ENCODE measurements at places on chromosomes 2 and 18.
A peak's percentile ranks its signal among the peaks of the same experiment; 100 is the strongest.

GRCh38 chr18:76350134-76351025 lies 144.7 kb downstream of the ZNF516 start:
- no peak for DNase-seq

DNA sequence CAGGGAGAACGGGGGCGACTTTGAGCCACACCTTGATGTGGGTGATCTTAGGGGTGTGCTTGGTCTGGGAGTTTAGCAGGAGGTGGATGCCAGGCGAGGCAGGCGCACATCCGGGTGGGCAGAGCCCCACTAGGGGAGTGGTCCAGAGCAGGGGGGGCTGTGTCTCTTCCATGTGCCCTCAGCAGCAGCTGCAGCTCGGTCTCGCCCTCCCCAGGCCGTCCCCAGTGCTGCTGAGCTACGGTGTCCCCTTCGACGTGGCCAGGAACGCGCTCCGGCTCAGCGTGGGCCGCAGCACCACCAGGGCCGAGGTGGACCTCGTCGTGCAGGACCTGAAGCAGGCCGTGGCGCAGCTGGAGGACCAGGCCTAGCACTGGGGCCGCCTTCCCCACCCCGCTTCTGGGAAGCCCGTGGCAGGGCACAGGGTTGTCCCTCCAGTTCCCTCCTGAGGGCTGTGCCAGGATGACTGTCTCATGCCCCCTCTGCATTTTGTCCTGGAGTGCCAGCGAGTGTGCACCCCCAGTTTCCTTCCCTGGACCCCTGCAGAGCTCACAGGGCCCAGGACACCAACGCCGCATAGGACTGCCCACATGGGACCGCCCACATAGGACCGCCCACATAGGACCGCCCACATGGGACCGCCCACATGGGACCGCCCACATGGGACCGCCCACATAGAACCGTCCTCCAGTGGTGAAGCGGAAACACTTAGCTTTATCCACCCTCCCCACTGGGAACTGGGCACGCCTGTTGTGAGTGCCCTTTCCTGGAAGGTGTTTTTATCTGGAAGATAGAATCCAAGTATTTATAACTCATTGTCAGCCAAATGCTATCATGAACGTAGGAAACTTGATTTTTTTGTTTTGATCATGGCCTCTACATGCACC lies 1.9 kb upstream of the ESPNL start:
- DNase-seq: peak; percentile 60

- DNase-seq: no peak
Measured at GRCh38 chr18:1976484-1976883, 594.8 kb downstream of the METTL4 start.

GRCh38 chr2:230990899-230991150 lies 5.1 kb upstream of the SPATA3 start:
- no peak for DNase-seq

DNA sequence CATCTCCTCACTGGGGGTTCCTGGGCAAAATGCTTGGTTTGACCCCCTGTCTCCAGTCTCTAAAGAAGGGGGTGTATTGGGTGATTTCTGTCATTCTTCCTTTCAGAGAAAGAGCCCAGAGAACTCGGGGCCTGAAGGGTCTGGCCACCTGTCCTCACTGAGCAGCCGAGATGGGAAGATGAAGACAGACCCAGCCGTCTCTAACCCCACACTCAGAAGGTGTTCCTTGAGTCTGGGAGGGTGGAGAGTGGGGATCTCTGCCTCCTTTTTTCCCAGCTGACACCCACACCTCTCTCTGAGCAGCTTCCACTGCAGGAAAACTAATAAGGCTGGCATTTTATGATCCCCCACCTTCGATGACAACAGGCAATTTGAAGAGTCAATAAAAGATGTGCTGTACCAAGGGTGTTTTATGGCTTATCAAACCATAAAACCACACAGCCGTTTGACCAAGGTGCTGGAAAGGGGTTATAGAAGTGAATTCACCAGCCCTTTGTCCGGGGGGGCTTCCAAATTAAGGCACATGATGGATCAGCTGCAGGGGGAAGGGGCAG lies 213.8 kb downstream of the SMAD2 start:
- no peak for DNase-seq

DNA sequence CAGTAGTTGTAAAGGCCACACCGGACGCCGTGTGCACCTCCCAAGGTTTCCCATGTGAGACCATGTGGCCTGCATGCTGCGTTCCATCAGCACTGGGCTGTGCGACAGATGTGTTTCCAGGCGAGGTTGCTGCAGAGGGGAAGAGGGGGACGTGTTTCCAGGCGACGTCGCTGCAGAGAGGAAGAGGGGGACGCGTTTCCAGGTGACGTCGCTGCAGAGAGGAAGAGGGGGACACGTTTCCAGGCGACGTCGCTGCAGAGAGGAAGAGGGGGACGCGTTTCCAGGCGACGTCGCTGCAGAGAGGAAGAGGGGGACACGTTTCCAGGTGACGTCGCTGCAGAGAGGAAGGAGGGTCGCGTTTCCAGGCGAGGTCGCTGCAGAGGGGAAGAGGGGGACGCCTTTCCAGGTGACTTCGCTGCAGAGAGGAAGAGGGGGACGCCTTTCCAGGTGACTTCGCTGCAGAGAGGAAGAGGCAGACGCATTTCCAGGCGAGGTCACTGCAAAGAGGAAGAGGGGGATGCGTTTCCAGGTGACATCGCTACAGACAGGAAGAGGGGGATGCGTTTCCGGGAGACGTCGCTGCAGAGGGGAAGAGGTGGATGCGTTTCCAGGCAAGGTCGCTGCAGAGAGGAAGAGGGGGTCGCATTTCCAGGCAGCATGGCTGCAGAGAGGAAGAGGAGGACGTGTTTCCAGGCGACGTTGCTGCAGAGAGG lies 24.5 kb downstream of the NFATC1 start:
- no peak for DNase-seq

GRCh38 chr2:44004735-44005602 lies 9.2 kb upstream of the LRPPRC start:
- DNase-seq: peak; percentile 5

DNA sequence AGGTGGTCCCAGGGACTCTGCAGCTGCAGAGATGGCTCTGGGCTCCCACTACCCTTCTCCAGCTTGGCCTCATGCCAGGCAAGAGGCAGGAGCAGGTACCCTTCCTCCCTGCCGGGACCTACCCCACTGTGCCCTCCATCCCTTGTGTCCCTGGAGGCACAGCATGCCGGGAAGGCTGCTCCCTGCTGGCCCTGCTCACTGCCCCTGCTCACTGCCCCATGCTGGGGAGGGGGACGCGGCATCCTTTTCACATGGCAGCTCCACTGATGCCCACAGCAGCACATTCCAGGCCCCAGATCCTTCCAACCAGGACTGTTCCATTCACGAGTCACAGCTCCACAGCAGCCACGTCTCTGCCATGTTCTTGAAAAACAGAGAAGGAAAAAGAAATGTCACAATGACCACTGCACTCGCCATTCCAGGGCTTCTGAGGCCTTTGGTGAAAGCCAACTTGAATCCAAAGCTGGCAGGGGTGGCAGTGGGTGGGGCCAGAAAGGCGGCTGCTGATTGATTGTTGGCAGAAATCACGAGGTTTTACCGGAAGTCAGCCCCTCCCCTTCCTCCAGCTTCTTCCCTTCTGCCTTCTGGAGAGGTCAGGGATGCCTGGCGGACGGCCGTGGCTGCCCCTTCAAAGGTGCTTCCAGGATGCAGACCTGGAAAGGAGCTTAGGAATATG lies 268.0 kb downstream of the CYP26B1 start:
- DNase-seq: no peak

DNA sequence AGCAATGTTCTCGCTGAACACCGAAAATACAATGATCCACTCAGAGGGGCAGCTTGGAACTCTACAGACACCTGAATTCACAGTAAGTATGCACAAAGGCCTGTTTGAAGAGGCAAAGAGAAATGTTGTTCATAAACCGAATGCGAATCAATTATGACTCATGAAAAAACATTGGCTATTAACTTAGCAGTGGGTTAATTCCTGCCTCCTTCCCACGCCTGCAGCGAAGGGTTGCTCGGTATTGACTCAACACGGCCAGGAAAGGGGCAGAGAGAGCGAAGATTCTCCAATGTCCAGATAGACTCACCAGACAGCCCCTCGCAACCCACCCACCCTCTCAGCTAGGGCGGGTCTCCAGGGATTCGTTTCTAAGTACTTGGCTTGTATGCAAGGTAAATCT lies 9.4 kb downstream of the CRACDL start:
- no peak for DNase-seq

GRCh38 chr2:185130685-185131084 lies 532.4 kb downstream of the ZNF804A start:
- DNase-seq: no peak

DNA sequence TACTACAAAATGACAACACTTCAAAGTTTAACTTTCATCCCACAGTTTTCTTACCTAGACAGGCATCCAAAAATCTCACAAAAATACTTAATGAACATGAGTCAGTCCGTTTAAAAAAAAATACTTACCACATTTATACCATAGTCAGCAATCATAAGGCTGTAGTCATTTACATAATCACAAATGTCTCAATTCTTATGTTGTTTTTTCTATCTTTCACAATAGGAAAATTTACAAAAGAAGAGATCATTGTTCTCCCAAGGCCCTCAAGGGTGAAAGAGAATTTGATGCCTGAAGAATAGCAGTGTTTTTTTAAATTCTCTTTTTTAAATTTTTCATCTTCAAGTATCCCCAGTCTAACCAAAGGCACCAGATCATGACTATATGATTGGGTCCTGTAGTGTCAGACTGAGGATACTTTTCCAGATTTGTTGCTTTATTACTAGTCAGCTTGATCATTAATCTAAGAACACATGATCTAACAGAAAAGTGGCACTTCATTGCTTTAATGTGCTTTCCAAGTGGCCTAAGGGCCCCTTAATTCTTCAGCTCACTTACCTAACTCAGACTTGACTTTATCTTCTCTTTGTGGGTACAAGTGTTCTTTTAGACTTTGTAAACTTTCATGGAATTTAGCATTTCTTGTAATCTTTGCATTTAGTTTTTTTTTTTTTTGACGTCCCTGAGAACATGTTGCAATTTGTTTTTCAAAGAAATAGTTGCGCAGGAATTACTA lies 4.7 kb downstream of the SCYGR5 start:
- no peak for DNase-seq

DNA sequence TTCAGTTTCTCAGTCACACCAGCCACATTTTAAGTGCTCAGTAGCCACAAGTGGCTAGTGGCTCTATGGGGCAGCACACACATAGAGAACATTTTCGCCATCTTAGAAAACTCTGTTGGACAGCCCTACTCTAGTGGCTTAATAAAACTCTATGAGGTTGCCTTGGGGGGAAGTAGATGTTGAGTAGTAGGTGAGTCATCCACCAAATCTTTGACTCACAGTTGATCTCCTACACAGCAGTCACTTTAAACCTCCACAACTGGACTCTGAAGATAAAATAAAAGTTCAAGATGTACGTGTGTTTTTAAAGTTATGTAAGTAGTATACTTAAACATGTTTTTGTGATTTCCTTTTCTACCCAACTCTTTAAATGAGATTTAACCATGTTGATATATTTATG lies 379.0 kb downstream of the SETBP1 start:
- DNase-seq: peak; percentile 52

DNA sequence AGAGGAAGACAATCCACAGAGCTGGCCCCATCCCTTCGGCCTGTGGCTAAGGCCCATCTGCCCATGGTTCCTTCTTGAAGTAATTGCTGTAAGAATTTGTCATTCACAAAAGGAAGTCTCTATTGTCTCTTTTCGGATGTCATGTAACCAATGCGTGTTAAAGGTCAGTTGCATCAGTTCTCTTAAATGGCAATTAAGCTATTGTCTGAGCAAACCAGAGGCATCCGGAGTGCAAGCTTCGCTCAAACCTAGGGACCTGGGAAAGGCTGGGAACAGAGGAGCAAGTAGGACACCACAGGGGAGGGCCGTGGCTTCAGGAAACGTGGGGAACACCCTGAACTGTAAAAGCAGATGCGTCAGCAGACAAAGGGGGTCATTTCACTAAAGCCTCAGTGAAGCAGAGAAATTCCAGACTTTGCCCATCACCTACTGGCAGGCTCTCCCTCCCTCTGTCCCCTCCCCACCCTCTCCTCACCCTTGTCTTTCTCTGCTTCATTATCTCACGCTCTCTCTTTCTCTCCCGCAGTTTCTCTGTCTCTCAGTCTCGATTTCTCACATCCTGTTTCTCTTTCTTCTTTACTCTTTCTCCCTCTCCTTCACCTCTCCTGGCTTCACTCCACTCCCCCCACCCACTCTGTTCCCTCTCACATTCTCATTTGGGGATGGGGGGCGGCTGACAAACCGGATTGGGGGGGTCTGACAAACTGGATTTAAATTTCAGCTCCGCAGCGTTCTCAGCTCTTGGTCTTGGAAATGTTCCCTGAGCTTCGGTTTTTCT lies 204.6 kb upstream of the TNP1 start:
- DNase-seq: peak; percentile 56

DNA sequence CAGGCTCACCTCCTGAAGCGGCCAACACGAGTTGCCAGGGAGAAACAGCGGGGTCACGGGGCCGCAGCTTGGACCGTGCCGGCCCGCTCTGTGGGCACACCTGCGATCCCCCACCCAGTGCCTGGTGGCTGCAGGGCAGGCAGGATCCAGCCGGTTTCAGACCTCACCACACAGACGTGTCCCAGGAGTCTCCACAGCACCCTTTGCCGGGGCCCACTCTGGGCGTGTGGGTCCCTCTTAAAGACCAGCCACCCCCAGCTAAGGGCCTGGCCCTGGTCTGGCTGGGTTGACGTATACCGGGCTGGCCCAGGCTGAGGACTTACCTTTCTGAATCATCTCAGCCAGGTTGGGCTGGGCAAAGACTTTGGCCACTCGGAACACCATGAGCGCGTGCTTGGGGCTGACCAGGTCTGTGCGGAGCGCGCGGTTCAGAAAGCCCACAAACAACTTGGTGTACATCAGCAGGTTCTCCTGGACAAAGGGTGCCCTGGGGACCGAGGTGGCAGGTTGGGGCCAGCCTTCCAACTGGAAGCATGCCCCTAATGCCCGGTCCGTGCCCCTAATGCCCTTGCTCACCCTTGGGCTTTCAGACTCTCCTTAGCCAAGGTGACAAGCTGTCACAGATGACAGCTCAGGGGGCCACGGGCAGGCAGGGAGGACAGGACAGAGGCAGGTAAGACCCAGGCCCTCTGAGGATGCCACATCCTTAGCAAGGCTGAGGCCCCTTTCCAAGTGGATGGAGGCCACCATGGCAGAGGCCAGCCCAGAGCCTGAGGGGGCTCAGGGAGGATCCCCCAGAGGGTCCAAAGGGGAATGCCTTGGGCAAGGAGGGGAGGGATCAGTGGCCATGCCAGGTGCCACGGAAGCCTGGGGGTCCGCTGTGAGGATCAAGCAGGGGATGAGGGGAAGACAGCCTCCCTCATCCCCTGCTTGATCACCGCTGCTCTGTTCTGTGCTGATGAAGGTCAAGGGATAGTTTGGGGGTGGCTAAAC lies 10.2 kb upstream of the CCDC74B start:
- DNase-seq: no peak

- DNase-seq: no peak
Measured at GRCh38 chr18:70523792-70524182, 234.9 kb downstream of the SOCS6 start.

DNA sequence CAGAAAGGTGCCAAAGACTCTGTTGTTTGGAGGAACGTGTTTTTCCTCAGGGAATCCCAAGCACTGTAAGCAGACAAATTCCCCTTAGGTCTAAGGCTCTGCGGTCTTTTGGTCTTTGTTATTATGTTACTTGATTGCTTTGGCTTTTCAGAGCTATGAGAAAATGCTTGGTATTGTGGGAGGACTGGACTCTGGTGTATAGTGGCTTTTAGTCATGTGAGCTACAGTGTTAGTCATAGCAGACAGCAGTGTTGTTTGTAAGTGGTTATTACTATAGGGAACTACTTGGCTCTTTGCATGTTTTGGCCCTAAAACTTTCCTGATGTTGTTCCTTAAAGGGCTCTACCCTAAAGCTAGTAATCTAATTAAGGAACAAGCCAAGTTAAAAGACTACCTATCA lies 956.2 kb upstream of the LRATD1 start:
- no peak for DNase-seq

- DNase-seq: peak; percentile 20
Measured at GRCh38 chr18:44579028-44579702, 101.5 kb upstream of the SETBP1 start.

Data from suppressor macrophage (primary cell).